Subcutaneous preadipocyte (primary cell): ENCODE measurements at places on chromosomes 7 and 10. TPM values are rescaled to one million over a fixed set of nuclear protein-coding genes. Genes with fewer than 3 reads are reported as not detected.

ZNF248 gene
- 4.7 and 7.0 TPM in 2 replicates for total RNA-seq

CRYGN gene
- total RNA-seq, result under 0.01 and 0.37 TPM in 2 replicates

HOXA2 gene
- total RNA-seq, result 0.39 and 0.73 TPM in 2 replicates

BMI1 gene
- total RNA-seq, result 47.0 and 60.4 TPM in 2 replicates

NT5C3A gene
- total RNA-seq, result 16.5 and 19.7 TPM in 2 replicates

SPDYE6 gene
- not detected in 2 replicates for total RNA-seq

VSTM4 gene
- total RNA-seq, result 4.0 and 4.1 TPM in 2 replicates

COL28A1 gene
- total RNA-seq, result under 0.01 and 0.78 TPM in 2 replicates

COL1A2 gene
- 1,111 and 1,947 TPM in 2 replicates for total RNA-seq

PRPS1L1 gene
- not detected in 2 replicates for total RNA-seq

ANKRD22 gene
- total RNA-seq, result not detected in 2 replicates

DNMBP gene
- 27.9 and 38.3 TPM in 2 replicates for total RNA-seq

PAX4 gene
- total RNA-seq, result not detected in 2 replicates

SPOCK2 gene
- total RNA-seq, result under 0.01 and 0.20 TPM in 2 replicates

PDLIM1 gene
- total RNA-seq, result 9.9 and 11.7 TPM in 2 replicates

MARVELD1 gene
- total RNA-seq, result 39.9 and 46.3 TPM in 2 replicates

SH2D4B gene
- not detected in 2 replicates for total RNA-seq

LEP gene
- under 0.01 TPM in 1 of 2 replicates, not detected in the other for total RNA-seq

NUTM2B gene
- 0.20 and 0.73 TPM in 2 replicates for total RNA-seq

FAM131B gene
- 1.6 and 2.6 TPM in 2 replicates for total RNA-seq

UTF1 gene
- total RNA-seq, result not detected in 2 replicates

PLXDC2 gene
- 0.37 and 0.39 TPM in 2 replicates for total RNA-seq

HKDC1 gene
- total RNA-seq, result 0.20 TPM in 1 of 2 replicates, not detected in the other

AQP1 gene
- total RNA-seq, result 1.6 and 11.4 TPM in 2 replicates

MRPS33 gene
- 26.0 and 30.1 TPM in 2 replicates for total RNA-seq

GIMAP8 gene
- total RNA-seq, result not detected in 2 replicates

SEMA3E gene
- total RNA-seq, result 1.5 and 2.3 TPM in 2 replicates

ZNF862 gene
- 5.3 and 6.2 TPM in 2 replicates for total RNA-seq

PITX3 gene
- not detected in 2 replicates for total RNA-seq

RAMP3 gene
- total RNA-seq, result not detected in 2 replicates

PRKCQ gene
- total RNA-seq, result not detected in 2 replicates

CDC14C gene
- total RNA-seq, result 0.37 TPM in 1 of 2 replicates, not detected in the other

CYP2W1 gene
- total RNA-seq, result not detected in 2 replicates
